Stomach (tissue), 19 donors: ENCODE measurements at places on chromosomes 16 and 17. TPM values are rescaled to one million over a fixed set of nuclear protein-coding genes. Genes with fewer than 3 reads are reported as not detected.

- peak; percentile 78 for DNase-seq
Observed at GRCh38 chr17:3890082-3890877, 2.6 kb downstream of the CAMKK1 start.

Gene CRISPLD2
- total RNA-seq = 92.0 TPM

- peak; percentile 16 for DNase-seq
Observed at GRCh38 chr16:14056970-14057369, 14.1 kb upstream of the MRTFB start.

GRCh38 chr17:30104575-30105339 is 11.9 kb upstream of the NSRP1 start:
- DNase-seq = peak; percentile 94

- DNase-seq = no peak
Observed at GRCh38 chr17:28242791-28243190, 76.2 kb upstream of the TMEM97 start.

GRCh38 chr16:3121851-3122467 is 9.6 kb downstream of the ZNF205 start:
- DNase-seq = no peak

Gene MYH3
- total RNA-seq = 0.45 TPM

Gene MYH8
- total RNA-seq = not detected

- DNase-seq = peak; percentile 21
Observed at GRCh38 chr16:66389256-66390176, 23.0 kb downstream of the CDH5 start.

Gene KRTAP9-1
- total RNA-seq = not detected

- no peak for DNase-seq
Observed at GRCh38 chr17:62592341-62593099, 35.0 kb upstream of the MRC2 start.

Gene CCDC78
- total RNA-seq = 1.3 TPM

DNA sequence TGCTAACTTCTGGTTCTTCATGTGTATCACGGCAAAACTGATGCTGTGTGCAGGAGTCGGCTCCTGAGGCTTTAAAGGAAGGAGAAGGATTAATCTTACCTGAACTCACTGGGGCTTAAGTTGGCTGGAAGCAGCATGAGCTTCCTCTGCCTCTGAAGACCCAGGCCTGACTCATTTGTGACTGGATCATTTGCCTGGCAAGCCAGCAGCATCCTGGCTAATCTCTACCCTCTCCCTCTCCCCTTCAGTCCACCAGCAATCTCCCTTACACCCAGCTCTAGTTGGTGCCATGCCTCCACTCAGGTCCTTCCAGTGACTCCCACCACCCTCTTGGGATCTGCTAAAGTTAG is 150.3 kb downstream of the IRX3 start:
- no peak for DNase-seq

Gene CNTD1
- 1.3 TPM for total RNA-seq

Gene DRC3
- total RNA-seq = 2.9 TPM

Gene SPATA22
- not detected for total RNA-seq

DNA sequence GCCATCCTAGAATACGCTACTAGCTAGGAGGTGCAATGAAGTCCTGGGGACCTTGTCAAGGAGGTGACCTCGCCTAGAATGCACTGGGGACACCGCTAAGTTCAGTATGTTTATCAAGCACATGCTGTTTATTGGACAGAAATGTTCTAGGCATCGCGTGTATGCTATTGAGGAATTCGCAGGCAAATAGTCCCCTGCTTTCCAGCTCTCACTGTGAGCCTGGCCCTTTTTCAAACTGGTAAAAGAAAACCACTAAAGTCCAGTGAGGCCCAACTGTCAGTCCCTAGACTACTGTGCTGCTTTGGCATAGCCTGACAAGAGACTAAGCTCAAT is 1.2 kb upstream of the FAM222B start:
- no peak for DNase-seq

- no peak for DNase-seq
Observed at GRCh38 chr17:2865228-2865627, 69.0 kb downstream of the RAP1GAP2 start.

Gene PLD6
- 1.1 TPM for total RNA-seq

Gene CES1
- 16.7 TPM for total RNA-seq

GRCh38 chr17:78109489-78109761 is 19.1 kb downstream of the TMC6 start:
- DNase-seq = no peak

GRCh38 chr17:67055041-67055443 is 10.7 kb downstream of the CACNG1 start:
- DNase-seq = no peak

DNA sequence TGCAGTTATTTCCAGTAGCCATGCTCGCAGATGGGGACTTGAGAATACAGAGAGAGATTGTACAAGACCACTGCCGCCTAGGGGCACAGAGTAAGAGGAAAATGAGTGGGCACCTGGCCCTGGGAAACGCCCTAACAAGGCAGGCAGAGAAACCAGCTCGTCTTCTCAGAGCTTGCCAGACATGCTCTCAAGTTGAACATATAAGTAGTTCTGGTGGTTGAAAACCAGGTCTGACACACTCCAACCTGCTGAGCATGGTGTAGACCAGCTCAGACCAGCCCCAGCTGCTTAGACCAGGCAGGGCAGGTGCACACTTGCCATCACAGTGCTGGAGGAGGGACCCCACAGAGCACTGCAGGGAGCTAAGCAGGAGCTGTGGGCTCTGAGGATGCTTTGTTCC is 250.5 kb downstream of the CPPED1 start:
- no peak for DNase-seq

Gene RASD1
- 72.9 TPM for total RNA-seq

- DNase-seq = no peak
Observed at GRCh38 chr17:82910041-82910481, 70.2 kb upstream of the ZNF750 start.

Gene FASN
- 65.3 TPM for total RNA-seq
